Pulmonary artery endothelial cell (primary cell): ENCODE measurements at places on chromosomes 16 and 17. TPM values are rescaled to one million over a fixed set of nuclear protein-coding genes. Genes with fewer than 3 reads are reported as not detected.

DNA sequence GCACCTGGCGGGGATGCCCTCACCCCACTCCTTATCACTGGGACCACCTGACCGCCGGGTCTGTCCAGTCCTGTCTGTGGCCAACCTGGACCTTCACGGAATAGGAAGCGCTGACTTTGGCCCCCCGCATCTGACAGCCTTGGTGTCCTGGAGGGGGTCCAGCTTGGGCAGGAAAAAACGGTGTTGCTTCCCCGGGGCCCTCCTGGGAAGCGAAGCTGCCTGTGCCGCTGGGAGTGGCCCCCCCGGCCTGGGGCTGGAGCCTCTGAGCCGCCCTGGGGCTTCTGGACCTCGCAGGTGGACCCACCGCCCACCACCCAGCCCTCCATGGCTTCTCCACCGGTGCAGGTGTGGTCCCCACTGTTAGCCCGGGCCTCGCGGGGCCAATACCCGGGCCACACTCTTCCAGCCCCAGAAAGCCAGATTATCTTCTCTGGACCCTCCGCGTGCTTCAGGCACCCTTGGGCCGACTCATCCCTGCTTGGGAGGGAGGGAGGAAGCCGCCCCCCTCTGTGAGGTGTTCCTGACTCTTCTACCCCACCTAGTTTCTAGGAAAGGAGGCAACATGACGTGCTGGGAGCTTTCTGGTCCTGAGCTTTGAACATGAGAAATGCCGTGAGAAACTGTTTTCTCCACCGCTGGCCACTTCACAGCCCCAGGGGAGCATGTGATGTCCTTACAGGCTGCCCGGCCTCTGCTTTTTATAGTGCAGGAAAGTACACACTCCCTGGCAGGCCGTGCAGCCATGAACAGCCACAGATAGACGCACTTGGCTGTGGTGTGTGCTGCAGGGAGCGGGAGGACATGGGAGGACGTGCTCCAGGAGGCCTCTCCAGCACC is 1.1 kb downstream of the C1QTNF1 start:
- no peak for DNase-seq

GRCh38 chr16:78227855-78228254 is 128.4 kb downstream of the WWOX start:
- DNase-seq, result no peak

DNA sequence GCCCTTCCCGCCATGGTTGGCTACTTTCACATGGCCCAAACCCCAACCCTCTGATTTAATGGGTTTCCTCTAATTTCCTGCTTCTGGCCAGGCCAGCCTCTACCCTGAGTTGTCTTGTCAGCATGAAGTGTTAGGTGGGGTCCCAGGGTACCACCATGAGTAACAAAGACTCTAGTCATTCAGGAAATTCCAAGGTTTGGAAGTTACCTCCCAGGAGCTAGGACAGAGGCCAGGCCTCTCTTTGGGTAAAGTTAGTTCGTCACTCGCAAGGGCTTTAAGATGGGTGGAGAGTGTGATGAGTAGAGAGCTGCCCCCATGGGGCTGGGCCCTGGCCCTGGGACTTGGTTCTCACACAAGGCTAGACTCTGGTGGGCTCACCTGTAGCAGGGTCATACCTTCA is 54.6 kb downstream of the PLD6 start:
- no peak for DNase-seq

DNA sequence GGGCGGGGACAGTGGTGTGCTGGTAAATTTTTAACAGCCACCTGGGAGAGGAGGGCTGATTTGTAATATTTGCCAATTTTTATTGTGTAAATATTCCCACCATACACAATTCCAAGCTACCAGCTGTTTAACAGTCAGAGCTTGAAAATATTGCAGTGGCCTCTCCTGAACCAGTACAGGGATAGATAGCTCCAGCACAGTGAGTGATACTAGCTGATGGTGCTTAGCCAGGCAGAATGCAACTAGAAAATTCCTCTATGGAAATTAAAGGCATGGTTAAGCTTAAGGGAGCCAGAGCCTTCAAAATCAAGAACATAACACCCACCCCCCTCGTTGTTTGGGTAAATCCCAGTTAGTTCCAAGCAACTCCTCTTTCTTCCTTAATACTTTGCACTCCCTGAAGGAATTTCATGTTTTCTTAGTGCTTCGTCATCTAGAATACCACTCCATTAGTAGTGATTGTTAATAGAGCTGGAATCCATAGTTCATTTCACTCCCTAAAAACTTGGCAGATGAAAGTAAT is 96.6 kb downstream of the CYB561 start:
- DNase-seq, result no peak

The NTN1 gene
- total RNA-seq, result under 0.01 and 0.20 TPM in 2 replicates
